Activated effector memory CD4-positive, alpha-beta T cell treated with anti-CD3 and anti-CD28 coated beads, Interleukin-2, amount 50 U/mL, for 16 hours (primary cell): ENCODE measurements at places on chromosomes 4 and X.

- no peak for DNase-seq
These were observed 267.6 kb upstream of the MTMR8 start for GRCh38 chrX:64662876-64663275.

DNA sequence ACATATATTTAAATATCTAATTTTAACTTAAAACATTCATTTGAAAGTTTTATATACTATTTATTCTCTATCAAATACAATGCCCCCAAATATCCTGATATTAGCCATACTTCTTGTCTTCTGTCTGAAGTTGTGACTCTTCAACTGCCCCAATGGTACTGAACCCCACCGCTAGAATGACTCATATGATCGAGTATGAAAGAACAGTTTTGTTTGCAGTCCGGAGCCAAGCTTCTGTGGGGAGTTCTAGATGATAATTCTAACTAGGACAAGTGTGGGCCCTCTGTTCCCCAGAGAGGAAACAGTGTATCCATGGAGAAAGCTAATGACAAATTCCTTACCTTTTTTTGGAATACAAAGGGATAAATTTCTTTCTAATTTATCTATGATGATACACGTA is 24.7 kb upstream of the CT47A1 start:
- no peak for DNase-seq

DNA sequence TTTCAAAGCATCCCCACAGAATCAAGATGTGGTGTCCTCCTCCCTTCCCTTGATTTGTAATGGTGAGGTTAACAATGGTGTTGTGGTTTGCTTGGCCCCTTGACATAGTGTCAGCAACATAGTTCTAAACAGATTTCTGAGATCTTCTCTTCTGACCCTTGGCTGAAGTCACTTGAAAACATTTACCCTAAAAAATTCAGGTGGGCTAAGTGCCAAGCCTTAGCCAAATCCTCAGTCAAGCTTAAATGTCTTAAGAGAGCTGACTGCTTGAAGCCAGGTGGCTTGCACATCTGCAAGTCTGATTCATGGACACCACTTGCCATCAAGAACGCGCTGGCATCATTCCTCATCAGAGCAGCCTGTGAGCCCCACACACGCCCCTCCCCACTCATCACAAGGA is 173.2 kb downstream of the MGST2 start:
- DNase-seq: no peak

GRCh38 chrX:26952213-26952612 is 510.9 kb downstream of the PPP4R3C start:
- DNase-seq: no peak

GRCh38 chr4:126611900-126612299 is 1020.9 kb upstream of the INTU start:
- DNase-seq: no peak

DNA sequence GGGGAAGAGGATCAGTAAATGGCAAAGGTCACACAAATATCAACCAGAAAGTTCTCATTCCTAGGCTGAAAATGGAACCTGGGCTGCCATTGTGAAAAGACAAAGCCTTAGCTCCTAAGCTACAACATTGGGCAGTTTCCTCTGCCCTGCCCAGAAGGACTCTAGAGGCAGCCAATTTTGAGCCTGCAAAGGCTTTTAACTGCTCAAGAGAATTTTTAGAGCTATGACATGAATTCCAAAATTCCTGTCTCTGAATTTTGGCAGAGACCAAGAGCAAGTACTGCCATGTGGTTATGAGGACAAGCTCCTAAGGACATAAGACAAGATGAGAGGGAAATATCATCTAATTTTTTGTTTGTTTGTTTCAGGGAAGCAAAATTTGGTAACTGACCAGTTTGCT is 29.6 kb upstream of the IGFBP7 start:
- no peak for DNase-seq

DNA sequence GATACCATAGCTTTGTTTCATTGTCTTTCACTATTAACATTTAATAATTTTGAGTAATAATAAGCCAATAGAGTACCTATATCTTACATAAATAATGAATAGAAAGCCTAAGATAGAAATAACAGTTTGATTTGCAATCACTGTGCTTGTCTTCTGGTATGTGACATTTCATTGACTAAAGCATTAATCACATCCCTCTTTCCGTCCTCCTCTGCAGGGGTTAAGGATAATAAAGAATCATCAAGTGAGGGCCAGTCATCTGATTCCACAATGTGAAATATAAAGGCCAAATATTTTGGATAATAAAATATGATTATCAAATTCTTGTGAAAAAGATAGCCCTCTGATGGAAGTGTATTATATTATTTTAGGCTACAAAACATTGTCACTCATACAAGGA is 2073.4 kb downstream of the ARAP2 start:
- DNase-seq: no peak

DNA sequence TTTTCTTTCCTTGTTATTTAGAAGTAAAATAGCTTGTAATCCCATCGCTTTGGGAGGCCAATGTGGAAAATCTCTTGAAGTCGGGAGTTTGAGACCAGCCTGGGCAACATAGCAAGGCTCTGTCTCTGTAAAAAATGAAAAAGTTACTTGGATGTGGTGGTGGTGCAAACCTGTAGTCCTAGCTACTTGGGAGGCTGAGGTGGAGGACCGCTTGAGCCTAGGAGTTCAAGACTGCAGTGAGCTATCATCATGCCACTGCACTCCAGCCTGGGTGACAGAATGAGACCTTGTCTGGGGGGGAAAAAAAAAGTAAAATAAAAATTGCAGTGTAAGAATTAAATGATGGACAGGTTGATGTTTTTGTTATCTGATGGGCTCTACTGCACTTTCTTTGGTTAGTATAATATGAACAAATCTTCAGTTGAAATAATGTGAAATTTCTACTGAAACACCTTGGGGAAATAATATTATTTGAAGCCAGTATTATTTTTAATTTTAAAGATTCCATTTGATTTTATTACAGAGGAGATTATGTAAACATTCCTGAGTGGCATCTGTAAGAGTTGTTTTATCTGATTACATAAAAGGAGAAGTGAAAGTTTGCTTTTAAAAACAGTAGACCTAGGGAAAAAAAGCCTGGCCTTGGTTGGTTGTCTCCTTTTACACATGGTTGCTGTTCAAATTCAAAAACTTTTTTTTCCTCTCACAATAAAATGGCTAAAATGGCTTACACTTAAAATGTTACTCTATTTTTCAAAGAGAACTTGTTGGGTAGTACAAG is 10.5 kb upstream of the NDUFC1 start:
- no peak for DNase-seq

- DNase-seq: no peak
These were observed 770.2 kb downstream of the FSTL5 start for GRCh38 chr4:161393602-161394001.

GRCh38 chr4:65193985-65194384 is 476.3 kb downstream of the EPHA5 start:
- no peak for DNase-seq

- no peak for DNase-seq
These were observed 405.3 kb upstream of the EDA2R start for GRCh38 chrX:67044029-67044653.

GRCh38 chr4:25310066-25310802 is 2.3 kb upstream of the ZCCHC4 start:
- no peak for DNase-seq

DNA sequence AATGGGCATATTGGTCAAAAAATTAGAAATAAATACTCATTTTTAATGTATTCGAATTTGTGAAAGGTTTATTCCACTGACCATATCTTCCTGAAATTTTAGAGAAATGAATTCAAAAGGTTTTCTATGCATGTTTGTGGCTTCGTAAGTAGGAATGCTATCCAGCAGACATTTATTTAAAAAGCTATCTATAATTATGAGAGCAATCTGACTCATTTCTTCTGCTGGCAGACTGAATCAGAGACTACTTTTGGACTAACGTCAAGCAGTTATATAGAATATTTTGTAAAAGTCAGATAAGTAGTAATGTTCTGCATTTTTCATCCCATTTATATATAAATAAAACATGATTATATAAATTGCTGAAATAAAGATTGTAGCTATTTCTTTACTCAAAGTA is 125.0 kb downstream of the SPCS3 start:
- DNase-seq: no peak

- DNase-seq: no peak
These were observed 922.1 kb upstream of the SLIT2 start for GRCh38 chr4:19329631-19330030.

DNA sequence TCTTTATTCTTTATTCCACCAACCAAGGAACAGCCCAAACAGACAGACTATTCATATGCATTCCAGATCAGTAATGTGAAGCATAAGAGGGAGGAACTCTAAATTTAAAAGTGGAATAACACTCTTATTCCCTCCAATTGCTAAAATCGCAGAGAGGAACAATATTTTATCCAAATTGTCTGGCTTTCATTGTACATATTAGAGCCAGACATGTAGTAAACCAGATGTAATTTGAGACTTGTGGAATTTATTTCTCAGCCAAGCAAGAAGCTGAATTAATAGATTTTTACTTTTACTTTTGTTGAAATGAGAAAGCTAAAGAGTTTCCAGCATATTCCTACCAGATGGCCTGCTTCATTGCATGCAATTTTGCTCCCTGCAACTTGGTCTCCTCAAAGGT is 674.6 kb upstream of the SLIT2 start:
- no peak for DNase-seq

DNA sequence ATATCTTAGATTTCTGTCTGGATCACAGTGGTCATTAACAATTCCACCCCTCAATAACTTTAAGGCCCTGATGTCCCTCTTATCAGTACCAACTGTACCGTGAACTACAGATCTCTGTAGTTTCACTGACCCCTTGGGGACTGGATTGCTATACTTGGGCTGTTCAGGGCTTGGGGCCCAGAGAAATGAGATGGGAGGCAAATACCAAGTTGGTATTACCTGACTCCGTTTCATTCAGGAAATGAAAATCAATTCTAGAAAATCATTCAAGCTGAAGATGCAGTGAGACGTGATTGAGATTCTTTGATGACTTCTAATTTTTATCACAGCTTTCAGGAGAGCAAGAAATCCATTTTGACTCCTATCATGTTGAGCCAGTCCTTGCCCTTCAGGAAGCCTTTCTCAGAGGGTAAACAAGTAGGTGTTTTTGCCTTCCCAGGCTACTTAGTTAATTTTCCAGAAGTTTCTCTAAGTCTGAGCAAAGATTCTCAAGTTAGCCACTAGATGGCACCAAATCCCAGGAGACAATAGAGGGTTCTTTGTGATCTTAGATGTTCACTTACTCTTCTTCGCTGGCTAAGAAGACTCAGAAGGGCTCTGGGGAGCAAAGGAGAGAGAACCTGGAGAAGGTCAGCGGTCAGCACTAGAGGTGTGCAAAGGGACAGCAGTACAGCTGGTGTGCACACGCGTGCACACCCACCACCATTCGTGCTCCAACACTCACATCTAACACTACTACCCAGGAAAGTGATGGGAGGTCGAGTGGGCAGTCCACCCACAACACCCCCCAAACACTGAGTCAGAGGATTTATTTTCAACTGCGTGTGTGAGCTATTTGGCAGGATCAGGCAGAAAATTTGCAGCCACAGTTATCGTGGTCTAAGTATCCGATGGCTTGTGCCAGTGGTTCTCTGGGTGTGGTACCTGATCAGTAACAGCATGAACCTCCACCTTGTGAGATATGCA is 7.4 kb downstream of the HNRNPH2 start:
- peak; percentile 61 for DNase-seq

DNA sequence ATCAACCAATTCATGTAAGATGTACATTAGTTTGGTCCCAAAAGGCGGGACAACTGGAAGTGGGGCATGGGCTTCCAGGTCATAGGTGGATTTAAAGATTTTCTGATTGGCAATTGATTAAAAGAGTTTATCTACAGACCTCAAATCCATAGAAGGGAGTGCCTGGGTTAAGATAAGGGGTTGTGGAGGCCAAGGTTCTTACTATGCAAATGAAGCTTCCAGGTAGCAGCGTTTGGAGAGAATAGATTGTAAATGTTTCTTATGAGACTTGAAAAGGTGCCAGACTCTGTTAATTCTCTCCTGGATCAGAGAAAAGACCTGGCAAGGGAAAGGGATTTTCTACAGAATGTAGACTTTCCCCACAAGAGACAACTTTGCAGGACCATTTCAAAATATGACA is 2.4 kb downstream of the MGST2 start:
- DNase-seq: no peak

- DNase-seq: no peak
These were observed 224.9 kb upstream of the MAD2L1 start for GRCh38 chr4:120291541-120291940.
